ENCODE measurements at places on chromosomes 3 and 15.
A peak's percentile ranks its signal among the peaks of the same experiment; 100 is the strongest.

GRCh38 chr3:195253923-195254432, 17.0 kb downstream of the XXYLT1 start:
- DNase-seq, result no peak

- DNase-seq, result no peak
Measured at GRCh38 chr3:124811436-124811835, 75.7 kb downstream of the ITGB5 start.

DNA sequence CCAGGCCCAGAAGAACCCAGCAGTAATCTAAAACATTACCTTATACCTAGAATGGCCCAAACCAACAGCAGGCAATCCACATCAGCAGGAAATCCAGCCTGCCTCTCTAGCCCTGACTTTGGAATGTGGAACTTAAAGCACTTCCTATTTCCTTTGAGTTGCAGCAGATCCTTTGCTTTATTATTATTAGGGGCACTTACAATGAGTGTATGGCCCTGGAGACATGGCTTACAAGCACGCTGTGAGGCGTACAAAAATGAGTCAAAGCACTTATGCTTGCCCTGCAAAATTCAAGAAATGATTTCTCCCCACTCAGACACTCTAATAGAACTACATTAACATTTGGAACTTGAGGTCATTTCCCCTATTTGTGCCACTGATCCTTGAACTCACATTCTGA, 9.5 kb upstream of the KNSTRN start:
- no peak for DNase-seq

- DNase-seq, result peak; percentile 99
Measured at GRCh38 chr3:32420126-32421038, 28.7 kb downstream of the CMTM7 start.

- no peak for DNase-seq
Measured at GRCh38 chr3:69032142-69032541, 18.7 kb upstream of the EOGT start.

DNA sequence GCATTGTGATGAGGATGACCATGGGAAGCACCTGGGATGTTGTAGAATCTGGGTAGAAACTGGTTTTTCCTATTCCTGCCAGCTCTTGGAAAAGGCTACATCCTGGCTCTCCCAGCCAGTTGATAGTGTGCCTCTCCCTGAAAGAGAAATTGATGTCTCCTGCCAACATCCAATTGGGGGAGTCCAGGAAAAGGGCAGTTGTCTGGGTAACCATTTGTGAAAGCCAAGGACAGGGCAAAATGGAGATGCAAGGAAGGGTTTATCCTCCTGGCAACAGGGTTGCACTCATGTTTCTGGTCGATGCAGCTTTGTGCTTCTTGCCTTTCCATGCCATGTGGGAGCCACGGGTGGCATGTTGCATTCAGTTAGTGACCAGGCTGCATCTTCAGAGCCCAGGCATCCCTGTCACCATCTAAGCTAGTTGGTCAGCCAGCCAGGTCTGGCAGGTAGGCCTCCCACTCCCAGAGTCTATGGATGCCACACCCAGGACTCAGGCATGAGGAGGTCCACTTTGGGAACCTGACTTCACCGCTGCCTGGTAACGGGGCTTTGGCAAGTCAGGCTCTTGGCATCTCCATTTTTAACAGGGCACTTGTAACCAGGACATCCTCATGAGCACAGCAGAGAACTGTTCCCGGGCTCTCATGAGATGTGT, 153.5 kb downstream of the DNAJB8 start:
- DNase-seq, result no peak

Measured in kidney tubule cell (primary cell).